ENCODE measurements at places on chromosomes 6 and 20.
A peak's percentile ranks its signal among the peaks of the same experiment; 100 is the strongest.

GRCh38 chr20:2937902-2938301 is 64.6 kb downstream of the PTPRA start:
- DNase-seq = no peak

GRCh38 chr6:130069485-130069884 is 51.1 kb downstream of the L3MBTL3 start:
- DNase-seq = no peak

GRCh38 chr6:69783108-69783507 is 13.7 kb downstream of the LMBRD1 start:
- no peak for DNase-seq

GRCh38 chr6:165721356-165721755 is 58.3 kb upstream of the PDE10A start:
- DNase-seq = no peak

DNA sequence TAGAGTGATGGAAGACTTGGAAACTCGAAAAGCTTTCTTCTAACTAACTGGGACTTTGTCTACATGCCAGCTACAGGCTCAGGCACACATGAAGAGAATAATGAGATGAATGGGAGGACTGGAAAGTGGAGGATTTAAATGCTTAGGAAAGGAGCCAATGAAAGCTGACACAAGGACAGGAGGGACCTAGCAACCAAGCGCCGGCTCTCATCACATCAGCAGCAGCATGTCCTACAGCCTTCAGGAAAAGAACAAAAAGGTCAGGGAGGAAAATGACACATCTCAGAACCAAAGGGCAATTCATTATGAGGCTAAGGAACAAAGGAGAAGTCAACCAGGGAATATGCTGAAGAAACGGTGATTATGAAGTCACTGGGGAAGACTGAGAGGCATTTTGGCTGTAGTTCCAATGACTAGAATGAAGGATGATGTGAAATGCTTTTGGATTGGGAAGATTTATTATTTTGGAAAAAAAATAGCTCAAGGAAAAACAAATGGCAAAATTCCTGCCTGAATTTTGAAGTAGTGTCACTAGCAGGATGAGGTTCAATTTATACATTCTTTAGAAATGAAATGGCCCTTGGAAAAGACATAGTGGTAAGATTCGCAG is 5.7 kb downstream of the BACH2 start:
- DNase-seq = no peak

DNA sequence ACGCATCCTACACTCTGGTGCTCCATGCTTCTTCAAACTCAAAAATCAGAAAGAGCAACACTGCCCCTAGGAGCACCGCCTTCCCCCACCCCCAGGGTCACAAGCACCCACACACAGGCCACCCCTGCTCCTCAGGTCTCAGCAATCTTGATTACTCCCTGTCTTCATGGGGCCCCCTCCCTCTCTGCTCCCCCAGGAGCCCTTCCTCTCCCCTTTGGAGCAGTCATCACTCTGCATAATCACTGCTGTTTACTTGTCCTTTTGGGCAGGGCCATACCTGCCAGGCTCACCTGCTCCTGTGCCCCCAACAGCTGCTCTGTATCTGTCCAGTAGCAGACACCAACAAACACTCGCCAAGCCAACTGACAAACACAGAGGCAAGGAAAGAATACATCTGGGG is 7.6 kb upstream of the SYNDIG1 start:
- no peak for DNase-seq

GRCh38 chr6:3403238-3404173 is 53.3 kb downstream of the SLC22A23 start:
- no peak for DNase-seq

DNA sequence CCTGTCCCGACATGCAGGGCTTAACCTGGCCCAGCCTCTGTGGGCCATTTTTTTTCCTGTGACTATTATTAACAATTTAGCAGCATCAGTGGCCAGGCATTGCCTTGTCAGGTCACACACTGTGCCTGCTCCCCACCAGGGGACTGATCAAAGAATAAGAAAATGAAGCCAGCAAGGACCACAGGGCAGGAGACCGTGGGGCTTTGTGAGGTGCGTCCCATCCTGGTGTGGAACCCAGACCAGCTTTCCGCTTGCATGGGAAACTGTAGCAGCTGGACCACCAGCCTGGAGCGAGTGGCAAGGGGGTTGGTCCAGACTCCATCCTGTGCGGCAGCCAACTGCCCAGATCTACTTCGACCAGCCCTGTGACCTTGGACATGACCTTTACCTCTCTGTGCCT is 218.3 kb downstream of the ANKRD60 start:
- DNase-seq = no peak

DNA sequence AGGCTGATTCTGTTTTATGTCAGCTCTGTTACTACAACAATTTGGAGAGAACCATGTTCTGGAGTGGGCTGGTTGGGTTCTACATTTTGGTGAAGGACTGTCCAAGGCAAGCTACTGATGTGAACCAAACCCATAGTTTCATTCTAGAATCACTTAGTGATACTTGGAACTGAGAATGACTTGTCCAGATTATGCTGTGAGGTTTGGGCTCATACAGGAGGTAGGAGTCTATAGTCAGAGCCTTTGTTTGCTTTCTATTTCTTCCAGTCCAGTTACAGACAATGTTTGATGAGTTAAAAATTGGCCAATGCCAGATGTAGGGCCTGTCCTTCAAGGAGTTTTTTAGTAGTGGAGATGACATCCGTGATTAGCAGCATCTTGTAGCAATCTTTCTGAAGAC is 97.9 kb downstream of the LRRC1 start:
- no peak for DNase-seq

DNA sequence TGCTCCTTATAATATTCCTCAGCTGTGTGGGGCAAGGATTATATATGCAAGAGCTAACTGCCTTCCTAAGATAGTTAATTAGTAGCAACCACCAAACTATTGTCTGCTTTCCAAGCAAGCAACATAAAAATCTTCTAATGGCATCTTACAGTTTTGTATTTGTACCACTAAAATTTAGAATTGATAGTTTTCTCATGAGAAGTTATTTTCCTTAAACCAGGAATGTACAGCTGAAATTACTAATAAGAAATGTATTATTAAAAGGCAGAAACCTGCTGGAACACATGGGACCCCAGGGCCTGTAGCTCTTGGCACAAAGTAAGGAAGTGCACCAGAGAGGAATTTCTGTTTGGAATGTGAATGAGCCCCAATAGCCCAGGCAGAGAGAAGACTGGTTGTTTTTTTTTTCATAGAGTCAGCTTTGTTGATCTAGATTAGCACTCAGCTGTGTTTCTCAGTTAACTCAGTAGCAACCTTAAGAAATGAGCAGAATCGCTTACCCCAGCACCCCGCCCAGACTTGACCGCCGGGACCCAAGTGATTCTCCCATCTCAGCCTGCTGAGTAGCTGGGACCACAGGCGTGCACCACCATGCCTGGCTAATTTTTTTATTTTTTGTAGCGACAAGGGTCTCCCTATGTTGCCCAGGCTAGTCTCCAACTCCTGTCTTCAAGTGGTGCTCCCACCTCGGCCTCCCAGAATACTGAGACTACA is 2.6 kb downstream of the MGME1 start:
- no peak for DNase-seq

- DNase-seq = no peak
Measured at GRCh38 chr20:46222521-46223007, 85.7 kb downstream of the CDH22 start.

DNA sequence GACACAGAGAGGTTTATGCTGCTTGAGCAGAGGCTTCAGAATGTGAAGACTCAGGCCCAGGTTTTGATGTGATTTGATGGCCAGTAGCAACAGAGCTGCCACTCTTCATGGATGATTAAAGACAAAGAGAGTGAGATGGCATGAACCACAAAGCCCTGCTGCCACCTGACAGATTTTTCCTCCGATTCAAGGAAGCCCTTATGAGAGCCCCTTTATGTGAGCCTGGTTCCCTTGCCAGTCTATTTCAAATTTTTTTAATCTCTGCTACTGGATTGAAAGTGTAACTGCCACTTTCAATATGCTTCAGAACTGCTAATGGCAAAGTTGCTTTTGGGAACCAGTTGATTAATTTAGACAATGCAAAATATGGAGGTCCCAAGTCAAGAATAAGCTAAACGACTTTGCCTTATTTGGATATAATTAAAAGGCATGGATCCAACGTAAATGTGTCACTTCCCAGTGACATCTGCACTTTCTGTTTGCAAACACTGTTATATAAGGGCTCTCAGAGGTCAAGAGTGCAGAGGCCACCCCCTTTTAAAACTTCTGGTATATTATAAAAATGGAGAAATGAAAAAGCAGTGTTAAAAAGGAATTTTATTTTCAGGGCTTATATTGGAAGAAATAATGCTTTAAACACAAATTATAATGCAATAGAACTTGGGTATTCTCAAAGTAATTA is 238.9 kb upstream of the FLRT3 start:
- DNase-seq = no peak

DNA sequence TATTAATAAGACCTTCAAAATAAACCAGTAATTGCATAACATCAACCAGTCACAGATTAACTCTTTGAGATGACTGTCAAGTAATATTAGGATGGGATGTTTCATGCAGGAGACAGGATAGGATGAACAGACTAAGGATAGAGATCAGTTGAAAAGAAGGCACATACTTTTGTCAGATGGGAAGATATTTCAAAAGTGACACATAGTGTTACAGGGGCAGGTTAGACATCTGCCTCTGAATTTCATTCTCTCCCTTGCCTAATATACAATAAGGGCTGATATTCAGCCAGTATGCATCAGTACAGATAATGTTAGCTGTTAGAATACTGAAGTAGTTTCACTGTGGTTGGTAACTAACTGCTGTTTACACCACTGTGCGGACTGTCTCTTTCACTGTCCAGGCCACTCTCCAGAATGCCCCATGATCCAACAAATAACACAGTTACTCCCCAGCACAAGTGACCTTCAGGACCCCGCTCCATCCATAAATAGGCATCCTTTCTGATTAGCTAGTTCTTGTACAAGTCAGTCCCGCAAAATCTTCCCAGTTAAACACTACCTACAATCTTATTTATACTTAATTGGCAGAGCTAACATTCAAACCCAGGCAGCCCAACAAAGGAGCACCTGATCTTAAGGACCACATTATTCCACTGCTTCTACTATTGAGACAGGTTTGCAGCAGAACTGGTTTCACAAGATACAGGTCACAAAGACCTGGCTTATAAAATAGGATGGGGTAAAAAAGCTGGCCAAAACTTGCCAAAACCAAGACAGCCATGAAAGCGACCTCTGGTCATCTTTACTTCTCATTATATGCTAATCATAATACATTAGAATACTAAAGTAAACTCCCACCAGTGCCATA is 21.9 kb upstream of the PLN start:
- DNase-seq = no peak

GRCh38 chr6:35552285-35552917 is 39.7 kb upstream of the TULP1 start:
- peak; percentile 32 for DNase-seq

- DNase-seq = no peak
Measured at GRCh38 chr6:12895721-12896120, 179.2 kb downstream of the PHACTR1 start.

- no peak for DNase-seq
Measured at GRCh38 chr20:59932616-59933295, 681 bp downstream of the SYCP2 start.

- no peak for DNase-seq
Measured at GRCh38 chr20:60863548-60863947, 388.5 kb upstream of the CDH4 start.

DNA sequence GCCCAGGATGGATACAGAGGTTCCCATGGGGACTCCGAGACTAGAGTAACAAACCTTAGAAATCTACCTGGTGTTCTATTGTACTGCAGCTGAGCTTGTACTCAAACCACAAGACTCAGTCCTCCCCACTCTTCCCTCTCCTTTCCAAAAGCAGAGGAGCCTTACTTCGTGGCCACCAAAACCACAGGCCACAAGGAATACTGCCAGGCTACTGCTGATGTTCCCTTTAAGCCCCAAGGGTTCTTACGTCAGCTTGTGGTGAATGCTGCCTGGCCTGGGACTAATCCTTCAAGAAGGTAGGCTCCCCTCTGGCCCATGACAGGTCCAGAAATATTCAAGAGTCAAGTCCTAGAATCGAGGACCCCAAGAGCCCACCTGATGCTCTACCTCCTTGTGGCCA is 10.5 kb upstream of the DEFB128 start:
- DNase-seq = no peak

DNA sequence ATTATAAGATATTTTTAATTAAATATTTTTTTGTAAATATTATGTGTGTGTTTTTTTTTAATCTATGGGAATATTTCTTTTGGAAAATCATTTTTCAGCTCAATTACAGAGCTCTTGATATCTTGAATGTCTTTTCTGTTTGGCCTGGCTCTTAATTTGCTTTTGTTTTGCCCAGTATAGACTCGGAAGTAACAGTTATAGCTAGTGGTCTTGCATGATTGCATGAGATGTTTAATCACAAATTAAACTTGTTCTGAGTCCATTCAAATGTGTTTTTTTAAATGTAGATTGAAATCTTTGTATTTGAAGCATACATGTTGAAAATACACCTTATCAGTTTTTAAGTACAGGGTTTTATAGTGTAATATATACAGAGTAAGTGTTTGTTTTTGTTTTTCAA is 2.6 kb downstream of the ID4 start:
- no peak for DNase-seq

- DNase-seq = no peak
Measured at GRCh38 chr20:57097245-57097915, 169.1 kb downstream of the BMP7 start.

DNA sequence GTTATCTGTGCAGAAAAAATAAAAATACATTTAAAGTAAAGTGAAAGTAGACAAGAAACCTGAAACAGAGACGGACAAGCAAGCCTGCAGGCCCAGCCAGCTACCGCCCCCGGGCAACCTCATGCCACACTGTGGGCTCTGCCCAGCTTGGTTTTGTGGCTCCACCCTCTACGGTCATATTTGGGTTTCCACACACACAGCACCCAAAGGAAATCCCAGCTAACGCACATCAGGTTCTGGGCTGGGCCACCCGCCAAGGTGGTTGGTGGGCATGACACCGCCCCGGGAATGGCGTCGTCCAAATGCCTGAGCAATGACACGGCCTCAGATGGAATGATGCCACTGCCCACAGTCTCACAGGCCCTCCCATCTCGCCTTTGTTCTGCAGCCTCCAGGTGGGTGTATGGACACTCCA is 22.9 kb downstream of the FAM110A start:
- DNase-seq = peak; percentile 35

GRCh38 chr6:123214433-123214832 is 218.4 kb downstream of the CLVS2 start:
- no peak for DNase-seq

GRCh38 chr6:119979862-119980261 is 630.3 kb upstream of the MAN1A1 start:
- DNase-seq = no peak

GRCh38 chr6:7414811-7415210 is 25.2 kb downstream of the RIOK1 start:
- no peak for DNase-seq

- no peak for DNase-seq
Measured at GRCh38 chr20:2986466-2986865, 57.0 kb upstream of the GNRH2 start.

DNA sequence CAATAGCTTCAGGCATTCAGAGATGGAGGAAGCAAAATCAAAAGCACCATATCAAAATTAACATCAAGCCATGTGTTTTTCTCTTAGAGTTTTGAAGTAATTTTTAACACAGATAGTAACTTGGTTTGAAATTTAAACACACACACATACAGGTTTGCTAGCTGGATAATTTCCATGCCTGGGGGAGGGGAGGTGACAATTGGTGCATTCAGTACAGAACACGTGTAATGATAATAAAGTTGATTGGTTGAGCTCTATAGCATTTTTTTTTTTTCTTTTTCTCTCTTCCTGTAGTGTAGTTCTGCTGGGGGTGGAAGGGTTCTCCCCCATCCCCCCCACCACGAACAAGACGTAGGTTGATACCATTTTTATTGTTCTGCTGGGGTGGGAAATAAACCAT is 564.8 kb downstream of the LMBRD1 start:
- no peak for DNase-seq

GRCh38 chr6:54288474-54288873 is 19.8 kb upstream of the TINAG start:
- no peak for DNase-seq
